ENCODE measurements at places on chromosomes 12 and 14.

GRCh38 chr12:28089338-28089737 lies 100.9 kb upstream of the CCDC91 start:
- DNase-seq: no peak

GRCh38 chr12:121165316-121165715 lies 32.6 kb downstream of the P2RX7 start:
- DNase-seq: no peak

GRCh38 chr14:93510056-93510455 lies 79.3 kb downstream of the UNC79 start:
- DNase-seq: no peak

DNA sequence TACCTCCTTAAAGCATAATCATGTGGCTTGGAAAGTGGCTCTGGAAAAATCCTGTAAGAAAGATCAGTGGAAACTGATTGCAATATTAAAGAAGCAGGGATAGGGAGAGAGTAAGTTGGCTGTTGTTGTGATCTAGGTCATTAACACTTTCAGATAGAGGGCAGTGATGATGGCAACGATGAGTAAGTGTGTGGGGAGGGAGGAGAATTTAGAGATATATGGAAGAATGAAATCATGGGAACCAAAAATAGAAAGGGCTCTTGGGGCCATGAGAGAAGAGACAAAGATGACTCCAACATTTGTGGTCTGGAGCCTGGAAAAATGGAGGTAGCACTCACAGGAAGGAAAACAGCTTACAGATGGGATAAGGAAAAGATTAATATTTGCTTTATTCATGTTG lies 23.3 kb downstream of the SNRPF start:
- no peak for DNase-seq

DNA sequence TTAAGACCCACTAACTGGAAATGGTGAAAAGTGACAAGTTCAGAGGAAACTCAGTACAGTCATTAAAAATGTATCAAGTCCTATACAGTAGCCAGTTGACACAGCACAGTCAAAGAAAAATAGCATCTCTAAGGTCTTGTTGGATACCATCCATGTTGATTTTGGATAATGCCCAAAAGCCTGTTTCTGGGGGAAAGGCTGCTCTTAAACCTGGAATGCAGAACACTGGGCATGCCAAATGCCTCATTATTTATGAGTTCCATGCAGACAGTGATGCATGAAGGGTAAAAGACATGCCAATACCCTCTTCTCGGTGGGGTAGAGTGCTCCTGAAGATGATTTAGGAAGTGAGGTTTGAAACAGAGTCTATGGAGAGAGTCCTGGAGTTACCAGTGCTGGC lies 29.6 kb downstream of the KCNK13 start:
- DNase-seq: no peak

DNA sequence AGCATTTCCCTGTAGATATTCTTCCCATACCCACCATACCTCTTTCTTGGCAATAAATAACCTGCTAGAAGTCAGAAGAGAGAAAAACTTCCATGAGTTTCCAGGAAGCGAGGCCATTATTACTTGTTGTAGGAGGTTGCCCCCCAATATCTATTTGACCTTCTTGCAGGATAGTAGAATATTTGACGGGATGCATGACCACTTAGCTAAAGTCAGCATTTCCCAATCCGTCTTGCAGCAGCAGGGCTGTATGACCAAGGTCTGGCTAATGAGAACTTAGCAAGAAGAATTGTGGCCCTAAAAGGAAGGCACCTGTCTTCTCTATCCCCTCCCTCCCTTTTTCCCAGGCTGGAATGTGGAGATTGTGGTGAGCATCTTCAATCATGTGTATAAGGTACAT lies 51.5 kb downstream of the NINJ2 start:
- no peak for DNase-seq

GRCh38 chr14:68607867-68608573 lies 184.8 kb downstream of the ZFP36L1 start:
- DNase-seq: no peak

GRCh38 chr14:86334355-86334754 lies 804.4 kb downstream of the FLRT2 start:
- no peak for DNase-seq

- DNase-seq: peak; percentile 26
These were observed 185.6 kb upstream of the ARID2 start for GRCh38 chr12:45543887-45544286.

DNA sequence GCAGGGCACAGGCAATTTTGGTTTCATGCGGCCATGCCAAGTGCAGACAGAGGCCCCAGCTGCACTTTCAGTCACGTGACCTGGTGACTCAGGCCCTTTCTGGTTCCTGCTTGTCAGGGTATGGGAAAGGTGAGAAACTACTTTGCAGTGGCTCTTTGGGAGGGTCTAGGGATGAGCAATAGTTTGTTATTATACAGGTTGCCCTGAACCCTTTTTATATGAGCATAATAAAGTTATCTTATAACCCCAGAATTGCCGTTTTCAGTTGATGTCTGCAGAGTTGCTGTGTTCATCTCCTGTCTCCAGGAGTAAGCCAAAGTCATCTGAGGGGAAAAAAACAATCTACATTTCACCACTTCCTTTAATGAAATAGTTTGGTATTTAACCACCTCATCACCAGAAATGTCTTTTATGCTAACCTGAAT lies 30.9 kb upstream of the EMP1 start:
- peak; percentile 47 for DNase-seq

DNA sequence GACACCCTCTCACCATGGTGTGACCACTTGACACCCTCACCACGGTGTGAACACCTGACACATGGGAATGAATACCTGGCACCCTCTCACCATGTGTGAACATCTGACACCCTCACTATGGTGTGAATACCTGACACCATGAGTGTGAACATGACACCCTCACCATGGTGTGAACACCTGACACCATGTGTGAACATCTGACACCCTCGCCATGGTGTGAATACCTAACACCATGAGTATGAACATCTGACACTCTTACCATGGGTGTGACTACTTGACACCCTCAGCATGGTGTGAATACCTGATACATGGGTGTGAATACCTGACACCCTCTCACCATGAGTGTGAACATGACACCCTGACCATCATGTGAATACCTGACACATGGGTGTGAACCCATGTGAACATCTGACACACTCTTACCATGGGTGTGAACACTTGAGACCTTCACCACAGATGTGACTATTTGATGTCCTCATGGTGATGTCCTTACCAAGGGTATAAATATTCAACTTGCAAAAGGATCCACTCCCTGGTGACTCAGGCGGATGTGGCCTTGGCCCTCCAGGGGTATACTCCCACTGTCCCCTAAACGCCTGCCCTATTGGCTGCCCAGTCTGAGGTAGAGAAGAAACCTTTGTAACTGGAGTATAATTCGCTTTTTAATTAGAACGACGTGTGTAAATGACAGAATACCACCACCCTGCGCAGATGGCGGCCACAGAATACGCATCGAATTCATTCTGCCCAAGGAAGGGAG lies 29.1 kb downstream of the RFLNA start:
- no peak for DNase-seq

- no peak for DNase-seq
These were observed 52.4 kb upstream of the CDKN3 start for GRCh38 chr14:54344445-54344844.

- DNase-seq: no peak
These were observed 26.4 kb downstream of the SLC8A3 start for GRCh38 chr14:70162358-70162757.

GRCh38 chr14:44374906-44375305 lies 132.2 kb downstream of the FSCB start:
- no peak for DNase-seq

GRCh38 chr12:26867080-26867479 lies 34.1 kb upstream of the ITPR2 start:
- no peak for DNase-seq

- DNase-seq: peak; percentile 23
These were observed 85.1 kb downstream of the BORCS5 start for GRCh38 chr12:12441843-12442461.

Measured in stimulated activated CD8-positive, alpha-beta memory T cell treated with anti-CD3 and anti-CD28 coated beads, Interleukin-12 subunit alpha, Interleukin-12 subunit beta, amount 100 ng/mL, for 1 hour (primary cell).